ENCODE measurements at places on chromosomes 6 and 20.

DNA sequence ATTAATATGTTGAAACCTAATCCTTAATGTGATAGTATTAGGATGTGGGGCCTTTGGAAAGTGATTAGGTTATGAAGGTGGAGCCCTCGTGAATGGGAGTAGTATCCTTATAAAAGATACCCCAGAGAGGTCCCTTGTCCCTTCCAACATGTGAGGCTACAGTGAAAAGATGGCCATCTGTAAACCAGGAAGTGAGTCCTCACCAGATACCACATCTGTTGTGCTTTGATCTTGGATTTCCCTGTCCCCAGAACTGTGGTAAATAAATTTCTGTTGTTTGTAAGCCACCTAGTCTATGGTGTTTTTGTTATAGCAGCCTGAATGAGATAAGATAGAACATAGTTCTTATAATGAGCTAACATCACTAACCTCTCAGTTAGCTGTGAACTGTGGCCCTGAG, 16.6 kb upstream of the CALHM6 start:
- no peak for DNase-seq
- no peaks in the 10 kb centered on the region for H3K27me3 ChIP-seq
- H3K36me3 ChIP-seq = peaks cover 22% of the 10 kb centered on the region
- H3K4me3 ChIP-seq = no peak overlapping the region

DNA sequence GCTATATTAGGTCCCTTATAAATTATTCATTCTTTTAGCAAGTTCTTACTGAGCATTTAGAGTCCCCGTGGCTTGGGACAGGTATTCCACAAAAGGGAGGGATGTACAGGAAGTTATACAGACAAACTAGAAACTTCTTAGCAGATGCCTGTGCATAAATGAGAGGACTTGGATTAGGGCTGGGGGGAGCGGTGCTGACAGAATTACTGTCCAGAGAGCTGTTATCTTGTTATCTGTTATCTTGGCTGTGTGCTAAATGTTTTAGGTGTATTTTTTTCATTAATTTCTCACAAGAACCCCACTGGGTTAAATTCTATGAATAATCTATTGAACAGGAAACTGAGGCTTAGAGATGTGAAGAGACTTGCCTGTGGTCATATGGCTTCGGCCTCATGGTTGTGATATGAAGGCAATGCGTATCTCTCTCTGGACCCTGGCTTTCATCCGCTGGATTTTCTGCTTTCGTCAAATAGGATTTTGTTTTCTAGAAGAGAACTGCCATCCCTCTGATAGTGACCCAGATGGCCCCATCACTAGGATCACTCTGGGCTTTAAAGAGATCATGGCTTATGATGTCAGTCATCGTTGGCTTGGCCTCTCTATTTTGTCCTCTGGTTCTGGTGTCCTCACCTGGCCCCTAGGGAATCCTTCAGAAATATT, 32.3 kb upstream of the RREB1 start:
- no peaks in the 10 kb centered on the region for H3K4me1 ChIP-seq
- H3K36me3 ChIP-seq = no peaks in the 10 kb centered on the region
- DNase-seq = no peak
- no peaks in the 10 kb centered on the region for H3K27me3 ChIP-seq

GRCh38 chr20:44186674-44187053, 324 bp downstream of the JPH2 start:
- peak overlapping the region; percentile 67 for H3K4me3 ChIP-seq
- DNase-seq = no peak
- peaks cover 43% of the 10 kb centered on the region for H3K36me3 ChIP-seq
- peak overlapping the region; percentile 79 for H3K27ac ChIP-seq
- H3K4me1 ChIP-seq = peaks cover 63% of the 10 kb centered on the region
- H3K27me3 ChIP-seq = no peaks in the 10 kb centered on the region

- no peaks in the 10 kb centered on the region for H3K36me3 ChIP-seq
- no peak overlapping the region for H3K4me3 ChIP-seq
- H3K4me1 ChIP-seq = peaks cover under 1% of the 10 kb centered on the region
- H3K27me3 ChIP-seq = no peaks in the 10 kb centered on the region
These were observed 649.4 kb downstream of the HDGFL1 start for GRCh38 chr6:23218751-23219150.

- no peak overlapping the region for H3K27ac ChIP-seq
- H3K27me3 ChIP-seq = no peaks in the 10 kb centered on the region
- DNase-seq = no peak
- no peaks in the 10 kb centered on the region for H3K4me1 ChIP-seq
These were observed 228.8 kb upstream of the FAM83B start for GRCh38 chr6:54617730-54618129.

DNA sequence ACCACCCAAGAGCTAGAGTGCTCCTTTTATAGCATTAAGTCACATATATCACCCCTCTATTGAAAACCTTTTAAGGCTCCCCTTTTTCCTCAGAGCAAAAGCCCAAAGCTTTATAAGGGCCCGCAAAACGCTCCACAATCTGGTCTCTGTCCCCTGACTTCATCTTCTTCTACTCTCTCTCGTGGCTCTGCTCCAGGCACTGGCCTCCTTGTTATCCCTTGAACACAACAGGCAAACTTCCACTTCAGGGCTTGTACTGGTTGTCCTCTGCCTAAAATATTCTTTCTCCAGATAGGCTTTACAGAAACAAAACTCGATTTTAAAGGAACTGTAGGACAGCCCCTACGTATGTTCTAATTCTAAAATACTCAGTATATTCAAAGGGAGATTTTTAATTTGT, 44.0 kb upstream of the SPDEF start:
- peaks cover 10% of the 10 kb centered on the region for H3K36me3 ChIP-seq
- no peak overlapping the region for H3K27ac ChIP-seq
- DNase-seq = no peak

GRCh38 chr6:44022296-44022661, 105.0 kb downstream of the MRPL14 start:
- peak; percentile 52 for DNase-seq
- H3K4me3 ChIP-seq = no peak overlapping the region
- no peaks in the 10 kb centered on the region for H3K27me3 ChIP-seq
- H3K4me1 ChIP-seq = peaks cover 19% of the 10 kb centered on the region
- no peaks in the 10 kb centered on the region for H3K36me3 ChIP-seq

GRCh38 chr20:48772183-48772976, 55.4 kb downstream of the PREX1 start:
- peaks cover 64% of the 10 kb centered on the region for H3K27me3 ChIP-seq
- H3K27ac ChIP-seq = no peak overlapping the region
- DNase-seq = no peak
- no peaks in the 10 kb centered on the region for H3K4me1 ChIP-seq

GRCh38 chr6:168609914-168610490, 169.0 kb downstream of the SMOC2 start:
- peaks cover 6% of the 10 kb centered on the region for H3K27me3 ChIP-seq
- H3K4me3 ChIP-seq = no peak overlapping the region
- H3K4me1 ChIP-seq = peaks cover 15% of the 10 kb centered on the region
- H3K27ac ChIP-seq = no peak overlapping the region
- no peaks in the 10 kb centered on the region for H3K36me3 ChIP-seq

DNA sequence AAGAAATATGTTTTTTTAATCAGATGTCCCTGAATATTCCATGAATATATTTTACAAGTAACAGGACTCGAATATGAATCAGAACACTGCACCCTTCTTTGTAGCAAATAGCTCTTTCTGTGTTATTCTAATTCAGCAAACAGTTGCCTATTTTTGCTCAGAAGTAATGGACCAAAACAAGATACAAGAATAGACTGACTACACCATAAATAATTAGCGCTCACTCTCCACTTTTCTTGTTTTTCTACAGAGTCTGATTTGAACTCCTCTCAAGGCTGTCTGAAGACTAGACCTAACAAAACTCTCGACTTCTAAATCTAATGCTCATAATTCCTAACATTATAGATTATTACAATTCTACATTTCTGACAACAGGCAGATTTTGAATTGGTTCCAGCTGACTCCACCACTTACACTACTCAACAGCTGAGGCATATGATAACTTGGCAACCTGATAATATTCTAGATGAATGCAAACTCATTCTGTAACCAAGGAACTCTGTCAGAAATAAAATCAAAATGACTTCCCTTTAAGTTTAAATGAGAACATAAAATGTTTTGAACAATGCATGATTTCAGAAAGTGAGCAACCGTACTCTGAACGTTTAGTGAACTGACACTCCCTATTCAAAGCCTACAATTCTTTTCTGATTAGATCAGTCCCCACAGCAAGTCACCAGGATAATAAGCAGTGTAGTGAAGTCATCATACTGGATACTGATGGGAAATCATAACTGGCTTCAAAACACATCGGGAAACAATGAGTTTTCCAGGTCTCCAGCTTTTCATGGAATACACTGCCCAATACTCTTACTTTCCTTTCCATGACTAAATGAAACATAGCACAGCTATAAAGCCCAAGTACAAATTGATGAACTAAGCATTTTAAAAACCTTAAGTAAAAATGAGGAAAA, 114.2 kb upstream of the BEND6 start:
- H3K36me3 ChIP-seq = no peaks in the 10 kb centered on the region
- peak overlapping the region; percentile 92 for H3K4me3 ChIP-seq
- H3K4me1 ChIP-seq = peaks cover 20% of the 10 kb centered on the region
- peak overlapping the region; percentile 72 for H3K27ac ChIP-seq
- DNase-seq = peak; percentile 33

GRCh38 chr6:168078175-168078942, 653 bp downstream of the FRMD1 start:
- no peaks in the 10 kb centered on the region for H3K4me1 ChIP-seq
- no peak overlapping the region for H3K27ac ChIP-seq
- no peak for DNase-seq
- H3K27me3 ChIP-seq = peaks cover 18% of the 10 kb centered on the region
- no peaks in the 10 kb centered on the region for H3K36me3 ChIP-seq
- no peak overlapping the region for H3K4me3 ChIP-seq

GRCh38 chr20:57397693-57398108, 6.5 kb downstream of the RBM38 start:
- no peaks in the 10 kb centered on the region for H3K27me3 ChIP-seq
- DNase-seq = no peak
- H3K4me1 ChIP-seq = no peaks in the 10 kb centered on the region
- H3K4me3 ChIP-seq = no peak overlapping the region
- H3K36me3 ChIP-seq = no peaks in the 10 kb centered on the region

All from MCF 10A (cell line).